Activated T-cell treated with anti-CD3 and anti-CD28 coated beads for 48 hours (primary cell): ENCODE measurements at places on chromosomes 16 and 17.
A peak's percentile ranks its signal among the peaks of the same experiment; 100 is the strongest.

- DNase-seq, result no peak
Observed at GRCh38 chr17:72572604-72573491, 452.0 kb downstream of the SOX9 start.

DNA sequence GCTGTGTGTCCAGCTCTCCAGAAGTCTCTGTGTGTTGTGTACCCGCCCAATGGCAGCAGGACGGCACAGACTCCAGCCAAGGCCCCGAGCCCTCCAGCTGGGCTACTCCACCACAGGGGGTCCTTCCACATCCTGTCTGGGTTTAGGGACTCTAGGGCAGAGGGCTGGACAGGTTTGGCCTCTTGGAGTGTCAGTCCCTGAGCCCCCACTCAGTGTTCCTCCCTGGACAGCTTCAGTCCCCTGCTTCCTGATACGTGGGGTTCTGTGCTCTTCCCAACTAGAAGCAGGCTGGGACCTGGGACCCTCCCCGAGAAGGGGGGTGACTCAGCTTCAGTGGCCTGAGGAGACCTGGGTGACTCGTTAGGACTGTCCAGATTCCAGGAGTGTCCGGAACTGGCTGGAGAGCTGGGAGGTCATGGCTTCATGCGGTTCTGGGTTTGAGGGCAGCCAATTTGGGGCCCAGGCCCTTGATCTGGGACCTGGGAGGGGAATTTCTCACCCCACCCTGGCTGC lies 4.2 kb downstream of the CDK3 start:
- no peak for DNase-seq

- peak; percentile 35 for DNase-seq
Observed at GRCh38 chr16:19389246-19389645, 28.4 kb upstream of the TMC5 start.

DNA sequence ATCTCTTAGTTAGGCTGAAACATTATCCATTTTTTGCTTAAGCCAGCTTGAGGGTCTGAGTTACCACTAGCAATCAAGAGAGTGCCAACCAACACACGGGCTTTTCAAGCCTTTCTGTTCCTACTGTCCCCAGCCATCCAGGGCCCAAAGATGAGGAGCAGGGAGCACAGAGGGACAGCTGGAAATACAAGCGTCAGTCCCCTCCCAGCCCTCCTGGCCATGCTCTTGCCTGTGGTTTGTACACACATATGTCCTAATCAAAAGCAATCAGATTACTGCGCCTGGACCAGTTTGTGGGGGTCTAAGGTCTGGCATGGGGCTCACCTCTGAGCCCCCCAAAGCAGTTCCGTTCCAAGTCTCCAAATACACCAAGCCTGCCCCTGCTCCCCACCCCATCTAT lies 3.5 kb downstream of the CORO7 start:
- DNase-seq, result no peak

DNA sequence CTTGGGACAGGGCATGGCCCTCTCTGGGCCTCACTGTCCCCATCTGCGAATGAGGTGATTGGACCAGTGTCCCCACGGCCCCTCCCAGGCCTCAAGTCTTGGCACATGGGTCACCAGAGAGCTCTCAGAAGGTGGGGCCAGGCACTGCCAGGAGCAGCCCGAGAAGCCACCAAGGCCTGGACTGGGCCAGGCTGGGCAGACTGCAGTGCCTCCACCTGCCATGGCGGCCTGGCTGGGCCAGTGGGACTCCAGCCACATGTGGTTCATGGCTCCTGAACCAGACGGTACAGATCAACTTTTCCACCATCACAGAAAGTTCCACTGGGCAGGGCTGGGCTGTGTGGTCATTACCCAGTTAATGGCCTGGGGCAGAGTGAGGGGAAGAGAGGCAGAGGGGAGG lies 19.8 kb downstream of the C16orf95 start:
- DNase-seq, result no peak

GRCh38 chr16:80718480-80719220 lies 85.7 kb downstream of the CDYL2 start:
- DNase-seq, result no peak

- no peak for DNase-seq
Observed at GRCh38 chr17:47276444-47276843, 22.8 kb downstream of the ITGB3 start.

DNA sequence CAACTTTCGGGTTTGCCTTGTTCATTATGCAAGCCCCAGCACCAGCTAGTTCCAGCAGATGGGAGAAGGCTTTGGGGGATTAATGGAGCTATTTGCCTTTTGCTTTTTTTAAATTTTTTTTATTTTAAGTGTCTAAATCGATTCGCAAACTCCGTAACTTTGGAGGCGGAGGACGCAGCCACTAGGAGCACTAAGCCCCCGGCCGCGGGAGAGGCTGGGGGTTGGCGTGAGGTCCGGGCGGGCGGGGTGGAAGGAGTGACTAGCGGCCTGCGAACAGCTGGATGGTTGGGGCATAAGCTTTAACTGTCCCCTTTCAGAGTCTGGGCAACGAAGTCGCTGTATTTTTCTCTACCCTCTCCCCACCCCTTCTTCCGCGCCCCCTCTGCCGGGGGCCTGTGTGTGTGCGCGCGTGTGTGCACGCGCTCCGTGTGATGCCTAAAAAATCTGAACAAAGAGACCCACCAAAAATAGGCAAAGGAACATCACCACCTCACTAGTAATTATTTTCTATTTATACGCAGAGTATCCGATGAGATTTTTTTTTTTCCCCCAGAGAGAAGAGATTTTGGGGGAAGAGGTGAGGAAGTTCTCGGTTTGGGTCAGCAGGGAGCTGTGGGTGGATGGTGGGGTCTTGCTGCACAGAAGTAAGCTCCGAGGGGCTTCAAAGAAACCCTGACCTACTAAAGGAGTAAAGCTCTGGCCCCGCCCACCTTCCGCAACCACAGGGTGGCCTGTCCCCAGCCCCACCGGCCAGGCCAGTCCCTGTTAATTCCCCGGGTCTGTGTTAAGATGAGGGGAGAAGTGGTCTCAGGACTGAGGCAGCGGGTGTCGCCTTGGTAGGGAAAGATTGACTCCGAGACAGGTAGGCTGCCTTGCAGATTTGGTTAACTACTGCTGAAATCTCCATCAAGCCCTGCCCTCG lies 2.3 kb downstream of the SHISA9 start:
- DNase-seq, result no peak

DNA sequence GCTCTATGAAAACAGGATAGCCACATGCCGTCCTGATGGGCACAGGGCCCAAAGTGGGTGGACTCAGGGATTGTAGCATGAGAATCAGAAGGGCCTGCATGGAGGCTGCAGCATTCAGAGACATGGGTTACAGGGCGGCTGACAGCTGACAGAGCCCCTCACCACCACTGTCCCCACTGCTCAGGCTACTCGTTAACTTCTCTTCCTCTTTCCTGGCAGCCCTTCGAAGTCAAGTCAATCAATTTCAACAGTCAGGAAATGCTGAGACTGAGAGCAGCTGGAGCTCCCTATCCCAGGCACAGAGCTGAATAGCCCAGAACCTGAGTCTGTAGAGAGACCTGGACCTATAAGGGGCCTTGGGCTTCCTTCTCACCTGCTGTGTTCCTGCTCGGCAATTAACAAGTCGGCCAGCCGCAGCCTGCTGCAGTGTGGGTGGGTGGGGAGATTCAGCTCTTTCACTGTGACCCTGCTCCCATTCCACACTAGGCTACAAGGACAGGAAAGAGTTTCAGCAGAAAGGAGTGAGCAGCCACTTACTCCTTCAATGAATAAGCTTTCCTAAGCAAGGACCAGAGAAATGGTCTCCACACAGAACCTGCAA lies 76.9 kb downstream of the TEX14 start:
- DNase-seq, result no peak

DNA sequence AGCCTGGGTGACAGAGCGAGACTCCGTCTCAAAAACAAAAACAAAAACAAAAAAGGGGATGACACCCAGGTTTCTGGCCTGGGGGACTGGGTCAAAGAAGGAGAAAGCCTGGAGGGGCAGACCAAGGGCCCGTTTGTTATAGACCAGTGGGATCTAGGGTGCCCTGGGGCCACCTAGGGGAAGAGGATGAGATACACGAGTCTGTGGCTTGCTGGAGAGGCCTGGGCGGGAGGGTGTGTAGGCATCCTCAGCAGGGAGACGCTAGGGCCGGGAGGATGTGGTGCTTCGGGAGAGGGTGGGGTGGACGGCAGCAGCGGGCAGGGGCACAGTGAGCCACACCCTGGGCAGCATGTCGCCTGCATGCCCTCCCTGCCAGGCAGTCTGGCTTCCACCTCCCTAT lies 17.1 kb upstream of the CRK start:
- DNase-seq, result no peak

DNA sequence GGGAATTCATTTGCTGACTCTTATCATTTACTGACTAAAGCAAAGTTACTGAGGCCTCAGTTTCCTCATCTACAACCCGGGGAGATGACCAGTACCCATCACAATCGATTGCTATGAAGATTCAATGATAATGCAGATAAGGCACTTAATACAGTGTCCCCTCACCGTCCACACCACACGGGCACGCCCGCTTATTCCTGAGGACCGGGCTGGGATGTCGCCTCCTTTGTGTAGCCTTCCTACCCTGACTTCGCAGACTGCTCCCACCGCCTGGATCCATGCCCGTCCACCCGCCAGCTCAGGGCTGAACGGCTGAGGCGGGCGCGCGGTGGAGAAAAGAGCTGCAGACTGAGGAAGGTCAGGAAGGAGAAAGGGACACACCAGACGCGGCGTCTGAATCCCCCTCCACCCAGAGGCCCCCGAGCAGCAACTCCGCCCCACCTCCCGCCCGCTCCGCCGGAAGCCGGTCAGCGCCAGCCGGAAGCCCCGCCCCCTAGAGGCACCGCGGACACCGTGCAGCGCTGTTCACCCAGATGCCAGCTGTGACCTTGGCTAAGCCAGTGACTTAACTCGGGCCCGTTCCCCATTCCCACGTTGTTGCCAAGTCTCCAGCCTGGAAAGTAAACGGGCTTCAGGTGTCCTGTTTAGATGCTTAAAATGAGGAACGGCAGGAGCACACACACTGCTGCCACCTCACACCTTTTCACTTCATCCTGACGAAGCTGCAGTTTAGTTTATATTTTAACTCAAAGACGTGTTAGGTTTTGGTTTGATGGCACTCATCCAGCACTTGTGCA lies at the start of gene KRABD2:
TSS of gene KRABD2 (minus strand) at position 434 of the 797 bp plus-strand sequence.
- peak; percentile 90 for DNase-seq

DNA sequence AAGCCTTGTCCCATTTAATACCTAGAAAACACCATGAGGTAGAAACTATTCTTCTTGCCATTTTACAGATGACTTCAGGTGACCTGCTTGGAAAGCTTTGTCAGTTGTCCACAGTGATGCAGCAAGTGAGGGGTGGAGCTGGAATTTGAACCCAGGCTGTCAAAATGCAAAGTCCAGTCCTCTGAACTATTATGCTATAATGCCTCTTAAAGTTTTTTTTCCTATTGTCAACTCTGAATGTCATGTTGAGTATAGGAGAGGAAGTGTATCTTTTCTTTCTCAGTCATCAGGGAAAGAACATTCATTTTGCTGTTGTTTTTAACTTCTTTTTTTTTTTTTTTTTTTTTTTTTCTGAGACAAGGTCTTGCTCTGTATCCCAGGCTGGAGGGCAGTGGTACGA lies 525.6 kb downstream of the XYLT1 start:
- no peak for DNase-seq

GRCh38 chr16:48850097-48850770 lies 240.3 kb upstream of the N4BP1 start:
- no peak for DNase-seq

DNA sequence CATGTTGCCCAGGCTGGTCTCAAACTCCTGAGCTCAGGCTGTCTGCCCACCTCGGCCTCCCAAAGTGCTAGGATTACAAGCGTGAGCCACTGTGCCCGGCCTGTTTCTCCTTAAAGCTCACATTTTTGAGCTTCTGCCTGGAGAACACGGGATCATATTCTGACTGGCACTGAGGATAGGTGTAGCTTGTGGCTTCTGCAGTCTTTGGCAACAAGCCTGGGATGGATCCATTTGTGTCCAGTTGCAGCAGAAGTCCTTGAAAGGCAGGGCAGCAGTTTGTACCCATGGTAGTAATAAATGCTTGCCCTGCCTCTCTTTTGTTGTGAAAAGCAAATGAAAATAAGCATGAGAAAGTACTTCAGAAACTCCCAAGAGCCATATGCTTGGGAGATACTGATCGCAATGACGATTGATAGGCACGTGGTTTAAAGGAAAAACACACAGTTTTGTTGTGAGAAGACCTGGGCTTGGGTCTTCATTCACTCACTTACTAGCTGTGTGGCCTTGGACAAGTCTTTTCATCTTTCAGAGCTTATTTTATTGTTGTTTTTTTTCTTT lies 3.1 kb upstream of the CORO7 start:
- DNase-seq, result no peak

DNA sequence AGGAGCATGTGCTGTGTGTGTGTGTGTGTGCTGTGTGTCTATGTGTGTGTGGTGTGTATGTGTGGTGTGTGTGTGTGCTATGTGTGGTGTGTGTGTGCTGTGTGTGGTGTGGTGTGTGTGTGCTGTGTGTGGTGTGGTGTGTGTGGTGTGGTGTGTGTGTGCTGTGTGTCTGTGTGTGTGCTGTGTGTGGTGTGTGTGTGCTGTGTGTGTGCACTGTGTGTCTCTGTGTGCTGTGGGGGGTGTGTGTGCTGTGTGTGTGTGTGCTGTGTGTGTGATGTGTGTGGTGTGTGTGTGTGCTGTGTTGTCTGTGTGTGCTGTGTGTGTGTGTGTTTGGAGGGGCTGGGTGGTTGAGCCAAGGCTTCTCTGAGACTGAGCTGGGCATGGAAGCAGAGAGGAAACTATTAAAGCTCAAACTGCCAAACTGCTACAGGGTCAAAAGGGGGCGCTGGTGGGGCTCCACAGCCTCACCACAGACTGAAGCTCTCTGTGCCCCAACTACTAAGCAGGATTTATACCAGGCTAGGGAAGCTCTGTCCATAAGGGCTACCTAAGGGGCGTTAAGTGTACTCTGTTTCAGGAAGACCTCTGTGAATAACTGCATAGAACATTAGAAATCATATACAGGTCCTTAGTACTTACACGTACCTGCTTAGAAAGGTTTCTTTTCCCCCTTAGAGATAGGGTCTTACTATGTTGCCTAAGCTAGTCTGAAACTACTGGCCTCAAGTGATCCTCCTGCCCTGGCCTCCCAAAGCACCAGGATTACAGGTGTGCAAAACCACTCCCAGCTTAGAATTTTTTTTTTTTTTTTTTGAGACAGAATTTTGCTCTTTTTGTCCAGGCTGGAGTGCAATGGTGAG lies 27.8 kb upstream of the GHDC start:
- peak; percentile 34 for DNase-seq

GRCh38 chr16:86075488-86075785 lies 176.5 kb downstream of the IRF8 start:
- no peak for DNase-seq

GRCh38 chr17:64968652-64969501 lies 49.6 kb upstream of the LRRC37A3 start:
- DNase-seq, result no peak
